ENCODE measurements at places on chromosomes 3 and 15.

- no peak for DNase-seq
Observed at GRCh38 chr3:36635731-36636130, 128.6 kb downstream of the DCLK3 start.

DNA sequence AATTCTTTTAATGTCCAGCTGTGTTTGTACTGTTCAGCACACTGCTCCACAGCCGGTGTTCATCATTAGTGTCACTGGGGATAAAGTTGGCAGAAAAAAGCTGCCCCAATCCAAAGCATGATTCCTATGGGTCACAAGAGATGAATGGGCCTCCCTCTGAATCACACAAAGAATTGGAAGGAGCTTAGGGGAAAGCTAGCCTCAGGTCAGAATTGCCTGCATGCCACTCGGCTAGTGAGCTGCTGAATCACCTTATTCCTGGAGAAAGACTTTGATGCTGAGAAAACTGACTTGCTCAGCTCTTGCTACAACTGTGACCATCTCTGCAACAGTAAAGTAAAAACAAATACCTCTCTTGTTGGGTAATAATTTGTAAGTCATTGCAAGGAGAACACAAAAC lies 3.5 kb downstream of the CCK start:
- DNase-seq: no peak

DNA sequence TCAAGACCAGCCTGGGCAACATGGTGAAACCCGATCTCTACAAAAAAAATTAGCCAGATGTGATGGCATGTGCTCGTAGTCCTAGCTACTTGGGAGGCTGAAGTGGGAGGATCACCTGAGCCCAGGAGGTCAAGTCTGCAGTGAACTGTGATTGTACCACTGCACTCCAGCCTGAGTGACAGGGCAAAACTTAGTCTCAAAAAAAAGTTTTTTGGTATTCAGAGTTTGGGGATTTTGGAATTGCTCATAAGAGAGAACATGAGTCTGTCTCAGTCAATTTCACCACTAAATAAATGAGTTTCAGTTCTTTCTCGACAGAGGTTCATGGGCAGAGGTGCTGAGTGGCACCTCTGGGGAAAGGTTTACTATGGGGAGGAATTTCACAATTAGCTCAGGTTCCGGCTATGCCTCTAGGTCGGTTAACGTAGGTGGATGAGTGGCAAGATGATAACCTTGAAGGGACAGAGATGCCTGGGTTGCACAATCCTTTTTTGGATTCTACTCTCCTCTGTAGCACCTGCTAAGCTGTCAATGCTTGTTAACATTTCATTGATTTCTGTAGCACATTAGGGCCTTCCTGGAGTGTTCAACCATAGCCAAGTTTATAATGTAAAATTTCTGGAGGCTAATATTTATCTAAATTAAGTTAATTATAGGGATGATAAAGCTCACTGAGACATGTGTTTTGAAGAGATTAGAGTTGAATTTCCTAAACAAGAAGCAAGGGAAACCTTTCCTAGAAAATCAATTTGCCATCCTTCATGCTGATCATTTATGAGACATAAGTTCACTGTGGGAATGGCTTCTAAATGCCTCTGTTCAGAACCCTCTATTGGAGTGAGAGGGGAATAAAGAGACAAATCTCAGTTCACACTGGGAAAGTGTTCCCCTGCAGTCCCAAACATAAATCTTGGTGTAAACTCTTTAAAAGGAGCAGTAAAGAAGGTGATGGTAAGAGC lies 37.4 kb upstream of the DCP1A start:
- no peak for DNase-seq

- DNase-seq: no peak
Observed at GRCh38 chr15:66749841-66750575, 48.0 kb downstream of the SMAD6 start.

DNA sequence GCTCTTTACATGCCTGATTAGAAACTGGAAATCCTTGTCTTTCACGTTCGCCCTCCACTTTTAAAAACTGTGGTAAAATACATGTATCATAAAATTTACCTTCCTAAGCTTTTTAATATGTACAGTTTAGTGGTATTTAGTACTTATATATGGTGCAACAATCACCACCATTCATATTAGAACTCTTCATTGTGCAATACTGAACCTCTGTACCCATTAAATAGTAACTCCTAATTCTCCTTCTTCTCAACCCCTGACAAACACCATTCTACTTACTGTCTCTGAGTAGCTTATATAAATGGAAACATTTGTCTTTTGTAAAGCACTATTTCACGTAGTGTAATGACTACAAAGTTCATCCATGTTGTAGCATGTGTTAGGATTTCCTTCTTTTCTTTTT lies 28.2 kb downstream of the GRM2 start:
- DNase-seq: no peak

GRCh38 chr3:187230011-187230410 lies 32.7 kb downstream of the RTP1 start:
- no peak for DNase-seq

DNA sequence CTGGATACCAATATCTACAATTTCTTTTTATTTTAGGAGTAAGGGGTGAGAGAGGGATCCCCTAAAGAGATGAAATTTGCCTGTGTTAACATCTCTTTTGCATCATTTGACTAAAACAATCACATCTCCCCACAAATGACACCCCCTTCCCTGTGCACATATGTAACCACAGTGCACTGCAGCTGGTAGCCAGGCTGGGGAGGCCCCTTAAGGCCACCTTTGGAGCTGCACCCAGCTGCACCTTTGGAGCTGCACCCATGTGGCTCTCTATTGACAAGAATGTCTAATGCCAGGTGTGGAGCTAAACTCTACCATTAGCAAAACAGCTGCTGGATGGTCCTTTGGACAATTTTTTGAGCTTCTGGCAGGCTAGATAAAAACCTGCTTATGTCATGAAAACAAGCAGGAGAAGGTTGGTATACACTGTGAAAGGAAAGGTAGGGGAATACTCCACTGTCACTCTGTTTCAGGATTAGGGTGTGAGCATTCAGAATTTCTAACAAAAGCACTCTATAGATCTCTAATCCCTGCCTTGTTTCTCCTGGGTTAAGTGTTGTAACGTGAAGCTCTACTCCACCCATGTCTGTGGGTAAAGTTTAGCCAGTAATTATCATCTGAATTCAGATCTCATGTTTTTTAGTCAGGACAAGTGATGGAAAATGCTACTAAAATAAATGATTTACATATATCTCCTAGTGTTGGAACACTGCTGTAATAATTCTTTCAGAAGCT lies 52.1 kb downstream of the TFG start:
- peak; percentile 14 for DNase-seq

- no peak for DNase-seq
Observed at GRCh38 chr3:127560051-127560787, 30.3 kb downstream of the TPRA1 start.

GRCh38 chr3:12741209-12741608 lies 17.9 kb downstream of the TMEM40 start:
- no peak for DNase-seq

DNA sequence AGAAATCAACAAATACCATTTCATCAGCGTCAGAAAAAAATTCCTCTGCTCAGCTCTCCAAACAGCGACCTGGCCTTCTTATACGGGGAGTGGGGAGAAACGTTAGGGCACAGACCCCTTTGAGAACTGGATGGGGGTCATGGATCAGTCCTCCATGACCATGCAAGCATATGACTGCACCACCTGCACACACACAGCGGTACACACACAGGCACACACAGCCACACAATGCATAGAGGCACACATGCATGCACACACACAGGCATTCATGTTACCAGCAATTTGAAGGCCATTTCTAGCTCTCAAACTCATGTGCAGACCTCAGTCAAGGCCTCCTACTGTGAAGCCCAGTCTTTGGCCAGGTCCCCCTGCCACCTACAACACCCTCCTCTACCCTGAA lies 50.2 kb downstream of the SLC41A3 start:
- no peak for DNase-seq

GRCh38 chr3:151567477-151567876 lies 106.6 kb upstream of the IGSF10 start:
- DNase-seq: no peak

DNA sequence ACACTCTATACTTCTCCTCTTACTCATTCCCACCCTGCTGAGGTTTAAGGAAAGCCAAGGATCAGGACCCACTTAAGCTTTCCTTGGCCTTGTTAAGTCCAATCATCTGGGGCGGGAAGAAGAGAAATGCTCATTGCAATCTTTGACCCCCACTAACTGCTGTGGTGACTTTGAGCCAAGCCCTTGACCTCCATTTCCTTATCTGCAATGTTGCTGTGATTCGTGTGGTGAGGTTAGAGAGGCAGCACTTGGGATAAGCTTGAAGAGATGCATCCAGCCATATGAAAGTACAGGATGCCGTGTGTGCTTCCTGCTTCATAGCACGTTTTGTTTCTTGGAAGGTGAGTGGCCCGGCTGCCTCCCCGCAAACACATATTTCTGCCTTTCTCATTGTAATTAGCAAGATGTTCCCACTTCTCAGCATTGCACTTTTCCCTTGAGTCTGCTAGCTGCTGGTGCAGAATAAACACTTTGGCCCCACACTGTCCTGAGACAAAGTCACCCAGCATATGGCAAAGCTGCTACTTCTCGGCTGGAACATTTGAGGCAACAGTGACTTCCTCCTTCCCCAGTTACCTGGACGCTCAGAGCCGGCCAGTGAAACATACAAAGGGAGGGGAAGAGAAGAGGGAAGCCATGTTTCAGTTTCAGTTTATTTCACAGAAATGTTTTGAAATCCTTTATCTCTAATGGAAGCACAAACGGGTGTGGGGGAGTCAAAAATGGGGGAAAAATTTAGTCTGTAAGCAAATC lies 10.5 kb upstream of the NUDT16 start:
- no peak for DNase-seq

DNA sequence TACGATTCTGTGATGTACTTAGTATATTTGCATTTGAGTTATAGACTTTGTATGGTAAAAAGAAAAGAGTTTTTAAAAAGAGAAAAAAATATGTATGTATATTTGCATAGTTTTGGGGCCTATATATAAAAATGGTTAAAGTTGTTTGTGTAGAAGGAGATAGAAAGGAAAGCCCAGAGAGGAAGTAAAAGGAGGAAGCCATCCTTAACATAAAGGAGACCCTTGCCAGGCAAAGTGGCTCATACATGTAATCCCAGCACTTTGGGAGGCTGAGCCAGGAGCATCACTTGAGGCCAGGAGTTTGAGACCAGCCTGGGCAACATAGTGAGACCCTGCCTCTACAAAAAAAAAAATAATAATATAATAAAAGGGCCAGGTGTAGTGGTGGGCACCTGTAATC lies 8.4 kb downstream of the SNAP23 start:
- no peak for DNase-seq

- DNase-seq: no peak
Observed at GRCh38 chr3:107825556-107825955, 265.3 kb downstream of the CD47 start.

- DNase-seq: no peak
Observed at GRCh38 chr3:82194870-82195269, 433.4 kb upstream of the GBE1 start.

GRCh38 chr3:186004209-186004608 lies 66.4 kb upstream of the TRA2B start:
- no peak for DNase-seq

DNA sequence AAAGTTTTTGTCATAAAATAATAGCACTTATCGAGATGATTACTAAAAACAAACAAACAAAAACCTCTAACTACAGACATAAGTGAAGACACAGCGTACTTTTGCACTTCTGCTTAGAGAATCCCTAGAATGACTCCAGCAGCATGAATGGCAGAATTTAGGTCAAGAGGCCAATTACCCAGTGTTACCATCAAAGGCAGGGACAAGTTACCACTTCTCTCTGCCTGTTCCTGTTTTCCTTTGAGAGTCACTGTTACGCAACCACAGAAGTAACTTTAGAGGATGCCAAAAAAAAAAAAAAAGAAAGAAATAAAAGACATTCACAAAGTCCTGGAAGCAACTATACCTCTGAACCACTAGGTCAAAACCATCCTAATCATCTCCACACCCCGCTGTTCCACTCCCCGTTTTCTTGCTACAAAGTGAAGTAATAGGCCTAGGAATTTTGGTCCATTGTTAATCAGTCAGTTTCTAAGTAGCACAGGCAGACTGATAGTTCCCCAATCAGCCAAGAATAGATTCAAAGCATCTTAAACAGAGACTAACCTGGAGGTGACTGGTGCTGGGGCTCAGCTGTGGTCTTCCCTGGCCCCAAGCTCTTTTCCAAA lies 41.9 kb downstream of the FMN1 start:
- DNase-seq: no peak

Measured in activated CD4-positive, alpha-beta T cell treated with anti-CD3 and anti-CD28 coated beads, Interleukin-2, Interleukin-6, amounts not matched to agents 100 ng/mL and 50 ng/mL, durations not matched to agents 16 hours and 8 hours (primary cell).